ENCODE measurements at places on chromosomes 6 and 20. TPM values are rescaled to one million over a fixed set of nuclear protein-coding genes. Genes with fewer than 3 reads are reported as not detected.

The ATP5F1E gene
- 134 TPM for total RNA-seq

The RIMS1 gene
- total RNA-seq = 0.93 TPM

The BTN1A1 gene
- total RNA-seq = not detected

The ZNF217 gene
- 5.4 TPM for total RNA-seq

DNA sequence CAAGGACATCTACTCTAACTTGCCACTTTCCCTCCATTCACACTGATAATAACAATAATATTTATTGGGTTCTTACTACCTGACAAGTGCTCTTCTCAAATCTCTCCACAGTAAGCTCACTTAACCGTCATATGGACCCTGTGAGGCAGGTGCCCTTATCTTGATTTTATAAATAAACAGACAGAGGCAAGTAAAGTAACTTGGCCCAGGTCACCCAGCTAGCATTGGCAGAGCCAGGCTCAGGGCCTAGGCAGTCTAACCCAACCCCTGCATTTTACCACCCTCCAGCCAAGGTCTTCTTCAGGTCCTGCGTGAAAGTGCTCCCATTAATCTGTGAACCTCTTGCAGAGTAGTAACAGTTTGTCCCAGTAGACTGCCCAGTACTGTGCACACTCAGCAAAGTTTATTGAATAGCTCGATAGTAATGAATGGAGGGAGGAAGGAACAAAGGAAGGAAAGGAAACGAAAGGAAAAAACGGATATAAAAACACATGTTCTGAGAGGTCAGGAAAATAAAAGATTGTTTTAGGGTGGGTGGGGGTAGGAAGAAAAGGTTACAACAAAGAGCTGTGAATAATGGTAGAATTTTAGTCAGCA lies 17.0 kb upstream of the STX11 start:
- no peak for DNase-seq

DNA sequence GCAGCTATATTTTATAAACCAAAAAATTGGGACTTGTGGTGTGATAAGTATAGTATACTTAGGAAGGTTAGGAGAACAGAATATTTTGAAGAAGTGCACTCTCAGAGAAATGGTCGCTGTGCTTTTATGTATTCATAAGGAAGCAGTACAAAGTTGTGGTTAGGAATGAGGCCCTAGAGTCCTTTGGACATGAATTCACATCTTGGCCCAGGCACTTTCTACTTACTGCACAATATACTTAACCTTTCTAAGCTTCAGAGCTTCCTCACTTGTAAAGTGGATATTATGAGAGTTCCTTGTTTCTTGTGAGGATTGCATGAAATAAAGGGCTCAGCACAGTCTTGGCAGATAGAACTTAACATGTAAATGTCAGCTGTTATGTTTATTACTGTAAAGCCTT lies 21.0 kb upstream of the SERINC3 start:
- no peak for DNase-seq

- DNase-seq = no peak
These were observed 20.3 kb downstream of the EIF2S2 start for GRCh38 chr20:34091637-34092200.

DNA sequence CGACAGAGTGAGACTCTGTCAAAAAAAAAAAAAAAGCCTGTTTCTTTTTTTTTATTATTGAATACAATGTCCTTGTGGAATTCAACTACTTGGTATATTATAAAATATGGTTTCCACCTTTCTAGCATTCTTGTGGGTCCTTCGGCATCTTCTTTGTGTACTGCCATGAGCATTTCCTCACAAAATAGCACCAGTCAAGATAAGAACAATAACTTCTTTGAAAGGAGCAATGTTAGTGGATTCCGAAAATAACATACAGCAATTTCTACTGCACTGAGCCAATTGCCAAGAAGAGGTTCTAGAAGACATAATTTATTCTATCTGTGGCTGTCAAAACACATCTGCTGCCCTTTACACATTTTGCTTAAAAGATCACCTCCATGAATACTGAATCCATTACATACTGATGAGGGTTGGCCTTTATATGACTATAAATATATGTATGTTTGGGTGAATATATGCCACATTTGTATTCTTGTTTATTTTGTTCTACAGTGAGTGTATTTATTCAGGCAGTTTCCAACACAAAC lies 19.1 kb upstream of the SPTLC3 start:
- no peak for DNase-seq

GRCh38 chr6:18264923-18265377 lies 620 bp upstream of the DEK start:
- no peak for DNase-seq

DNA sequence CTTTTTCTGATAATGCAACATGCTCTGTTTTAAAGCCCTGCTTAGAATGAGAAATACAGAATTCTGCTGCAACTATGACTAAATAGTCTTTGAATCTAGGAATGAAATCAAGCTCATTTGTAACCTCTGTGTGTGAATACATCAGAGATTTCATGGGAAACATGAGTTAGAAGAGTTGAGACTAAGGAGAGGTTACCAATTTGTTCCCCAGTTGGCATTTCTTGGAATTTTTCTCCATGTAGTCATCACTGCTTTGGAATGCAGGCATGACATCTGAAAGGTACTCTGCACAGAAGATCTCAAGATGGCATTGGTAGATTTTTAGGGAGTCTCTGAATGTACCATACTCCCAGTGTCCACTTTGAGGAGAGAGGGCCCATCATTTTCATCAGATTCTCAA lies 237.2 kb downstream of the TFAP2A start:
- DNase-seq = no peak

GRCh38 chr20:10640897-10641296 lies 32.9 kb downstream of the JAG1 start:
- DNase-seq = no peak

DNA sequence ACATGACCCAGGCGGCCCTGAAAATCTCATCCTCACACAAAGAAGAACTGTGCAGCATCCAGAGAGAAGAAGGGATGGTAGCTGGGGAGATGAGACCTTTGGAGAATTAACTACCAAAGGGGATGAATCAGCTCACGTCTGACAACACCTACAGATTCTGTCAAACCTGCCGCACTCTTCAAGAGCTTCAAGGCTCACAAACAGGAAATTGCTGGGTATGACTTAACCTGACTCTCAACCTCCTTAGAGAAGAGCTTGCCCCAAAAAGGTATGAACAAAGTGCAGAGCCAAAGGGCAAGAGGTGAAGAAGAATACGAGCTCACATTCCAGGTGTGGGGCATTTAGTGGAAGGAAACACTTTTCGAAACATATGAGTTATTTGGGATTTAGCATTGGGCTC lies 139.8 kb downstream of the BACH2 start:
- DNase-seq = no peak

GRCh38 chr6:135434095-135434494 lies 63.4 kb downstream of the AHI1 start:
- DNase-seq = no peak

DNA sequence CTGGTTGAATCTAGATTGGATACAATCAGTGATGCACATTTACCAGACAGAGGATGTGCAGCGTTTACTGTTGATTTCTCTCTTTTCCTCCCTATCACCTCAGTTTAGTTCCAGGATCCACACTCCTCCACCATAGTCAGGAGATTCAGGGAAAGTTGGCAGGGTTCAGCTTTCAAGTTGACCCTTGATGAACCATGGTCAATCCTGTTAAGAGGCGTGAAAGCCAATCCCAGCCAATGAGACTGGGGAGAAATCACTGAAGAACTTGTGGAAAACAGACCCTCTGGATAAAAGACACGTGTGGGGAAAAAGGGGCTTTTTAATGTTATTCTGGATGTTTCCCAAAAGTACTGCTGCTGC lies 19.2 kb upstream of the SCP2D1 start:
- no peak for DNase-seq

GRCh38 chr6:83092756-83093399 lies 25.4 kb downstream of the DOP1A start:
- DNase-seq = no peak

- no peak for DNase-seq
These were observed 2.2 kb downstream of the UBR2 start for GRCh38 chr6:42565823-42566613.

DNA sequence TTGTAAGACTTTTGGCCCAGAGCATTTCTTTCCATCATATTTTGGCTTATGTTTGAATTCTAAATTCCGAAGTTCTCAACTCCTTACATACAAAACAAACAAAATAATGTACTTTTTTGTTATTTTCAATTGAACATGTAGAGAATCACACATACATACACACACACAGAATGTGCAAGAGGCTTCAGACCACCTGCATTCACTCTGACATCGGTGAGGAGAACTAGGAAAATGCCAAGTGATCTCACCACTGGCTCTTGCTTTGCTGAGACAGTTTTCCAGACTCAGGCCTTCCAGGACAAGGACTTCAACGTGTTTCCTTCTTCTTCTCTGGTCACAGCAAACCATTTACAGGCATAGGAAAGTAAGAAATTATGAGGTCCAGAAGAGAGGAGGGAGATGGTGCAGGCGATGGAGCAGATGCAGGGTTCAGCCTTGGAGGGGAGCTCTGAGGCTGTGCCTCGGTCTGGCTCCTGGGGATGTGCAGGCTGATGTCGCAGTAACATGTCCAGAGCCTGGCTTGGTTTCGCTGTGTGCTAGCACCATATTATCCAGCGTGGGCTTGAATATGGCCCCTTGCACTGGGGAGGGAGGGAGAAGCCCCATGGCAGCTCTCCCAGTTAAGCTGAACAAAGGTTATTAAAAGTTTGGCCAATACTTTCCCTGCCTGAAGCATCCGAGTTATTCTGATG lies 93.4 kb downstream of the DACT2 start:
- no peak for DNase-seq

DNA sequence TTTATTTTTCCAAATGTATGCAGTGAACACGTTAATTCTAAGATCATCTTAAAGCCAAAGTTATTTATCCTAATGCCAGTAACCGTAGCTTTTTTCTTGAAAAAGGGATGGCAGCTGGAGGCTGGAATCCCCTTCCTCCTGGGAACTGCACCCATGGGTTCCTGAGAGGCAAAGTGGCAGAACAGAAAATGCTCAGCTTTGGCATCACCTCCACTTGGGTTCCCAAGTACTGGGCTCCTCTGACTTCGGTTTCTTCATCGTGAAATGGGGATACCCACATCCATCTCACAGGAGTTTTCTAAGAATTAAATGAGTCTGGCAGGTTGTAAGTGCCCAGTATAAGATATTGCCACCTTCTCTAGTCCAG lies 6.2 kb upstream of the DDX43 start:
- DNase-seq = no peak

- no peak for DNase-seq
These were observed 17.9 kb downstream of the ABHD12 start for GRCh38 chr20:25372584-25373336.

DNA sequence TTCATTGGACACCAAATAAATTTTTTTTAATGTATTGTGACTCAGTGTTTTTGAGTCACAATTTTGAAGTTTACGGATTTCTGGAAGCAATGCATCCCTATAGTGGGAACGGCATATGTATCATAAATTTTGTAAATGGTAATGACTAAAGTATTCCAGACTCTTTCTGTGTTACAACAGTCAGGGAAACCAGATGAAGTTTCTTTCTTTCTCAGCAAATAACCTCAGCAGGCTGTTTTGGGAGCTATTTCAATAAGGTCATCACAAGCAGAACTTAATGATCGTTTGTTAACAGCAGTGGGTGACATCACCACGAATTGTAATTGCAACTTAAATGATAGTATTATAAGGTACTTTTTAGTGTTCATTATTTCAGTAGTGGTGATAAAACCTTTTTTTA lies 52.0 kb downstream of the HIVEP1 start:
- no peak for DNase-seq

DNA sequence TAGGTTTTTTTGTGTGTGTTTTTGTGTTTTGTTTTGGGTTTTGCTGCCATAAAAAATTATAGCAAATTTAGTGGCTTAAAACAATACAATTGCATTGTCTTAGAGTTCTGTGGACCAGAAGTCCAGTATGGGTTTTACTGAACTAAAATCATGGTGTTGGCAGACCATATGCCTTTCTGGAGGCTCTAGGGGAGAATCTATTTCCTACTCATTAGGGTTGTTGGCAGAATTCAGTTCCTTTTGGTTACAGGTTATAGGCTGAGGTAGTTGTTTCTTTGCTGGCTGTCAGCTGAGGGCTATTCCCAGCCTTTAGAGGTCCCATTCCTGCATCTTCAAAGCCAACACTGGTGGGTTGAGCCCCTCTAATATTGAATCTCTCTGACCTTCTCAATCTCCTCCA lies 181.3 kb downstream of the IBTK start:
- no peak for DNase-seq

- no peak for DNase-seq
These were observed 8.1 kb downstream of the SLC2A4RG start for GRCh38 chr20:63747622-63748069.

GRCh38 chr20:34040300-34040995 lies 46.7 kb downstream of the RALY start:
- DNase-seq = peak; percentile 18

DNA sequence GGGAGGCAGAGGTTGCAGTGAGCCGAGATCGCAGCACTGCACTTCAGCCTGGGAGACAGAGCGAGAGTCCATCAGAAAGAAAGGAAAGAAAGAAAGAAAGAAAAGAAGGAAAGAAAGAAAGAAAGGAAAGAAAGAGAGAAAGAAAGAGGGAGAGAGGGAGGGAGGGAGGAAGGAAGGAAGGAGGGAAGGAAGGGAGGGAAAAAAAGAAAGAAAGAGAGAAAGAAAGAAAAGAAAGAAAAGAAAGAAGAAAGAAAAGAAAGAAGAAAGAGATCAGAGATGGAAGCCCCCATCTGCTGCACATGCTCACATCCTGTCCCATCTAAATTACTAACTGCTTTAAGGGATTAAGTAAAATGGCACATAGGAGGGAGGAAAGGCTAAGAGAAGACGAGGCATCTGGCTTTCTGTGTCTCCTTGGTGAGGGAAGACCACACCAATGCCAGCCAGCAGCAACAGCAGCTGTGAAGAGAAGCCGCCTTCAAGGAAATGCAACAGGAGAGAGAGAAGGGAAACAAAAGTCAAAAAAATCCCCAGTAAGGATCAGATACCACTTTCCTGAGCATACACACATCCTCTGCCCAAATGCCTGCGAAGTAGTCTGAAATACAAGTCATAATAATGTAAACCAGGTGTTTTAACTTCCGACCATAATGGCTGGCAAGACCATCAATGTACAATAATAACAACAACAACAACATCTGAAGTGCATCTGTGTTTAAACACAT lies 300.2 kb upstream of the JARID2 start:
- no peak for DNase-seq

GRCh38 chr20:10883166-10883565 lies 209.4 kb upstream of the JAG1 start:
- DNase-seq = no peak

DNA sequence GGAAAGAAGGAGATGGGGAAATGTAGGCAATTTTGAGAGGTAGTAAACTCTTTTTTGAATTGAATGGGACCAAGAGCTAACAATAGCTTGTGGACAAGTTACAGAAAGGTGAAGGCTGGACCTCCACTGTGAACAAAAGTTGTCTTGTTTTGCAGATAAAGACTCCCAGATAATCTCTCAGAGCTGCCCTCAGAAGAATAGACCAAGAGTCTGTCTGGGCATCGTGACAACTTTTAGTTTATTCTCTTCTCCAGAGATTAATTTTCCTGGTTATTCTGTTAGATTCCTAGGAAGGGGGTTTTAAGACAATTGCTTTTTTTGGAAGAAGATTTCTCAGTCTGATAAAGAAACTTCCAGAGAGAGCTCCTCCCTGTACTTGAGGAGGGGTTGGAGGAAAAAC lies 161.9 kb downstream of the COL19A1 start:
- no peak for DNase-seq
